GDM1 (cell line): ENCODE measurements at places on chromosomes 16 and 17.

- DNase-seq: no peak
Measured at GRCh38 chr17:58529275-58529674, 14.8 kb upstream of the MTMR4 start.

GRCh38 chr17:64060331-64060730, 39.9 kb upstream of the ICAM2 start:
- no peak for DNase-seq

- no peak for DNase-seq
Measured at GRCh38 chr16:35181422-35182030, 1722.1 kb downstream of the TP53TG3F start.

DNA sequence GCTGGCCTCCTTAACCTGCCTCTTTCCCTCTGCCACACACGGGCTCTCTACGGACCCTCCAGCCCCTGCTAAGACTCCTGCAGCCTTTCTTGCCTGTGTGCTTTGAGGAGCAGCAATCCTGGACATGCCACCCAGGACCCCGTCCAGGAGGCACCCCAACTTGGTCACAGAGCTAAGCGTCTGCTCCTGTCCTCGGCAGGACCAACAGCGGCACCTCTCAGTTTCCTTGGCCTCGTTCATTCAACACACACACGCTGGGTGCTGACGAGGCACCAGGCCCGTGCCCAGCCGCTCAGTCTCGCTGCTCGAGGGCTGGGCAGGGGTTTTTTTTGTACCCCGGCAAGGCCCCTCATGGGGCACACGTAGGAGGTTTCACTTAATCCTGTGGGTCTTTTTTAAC, 15.2 kb downstream of the RPH3AL start:
- no peak for DNase-seq

DNA sequence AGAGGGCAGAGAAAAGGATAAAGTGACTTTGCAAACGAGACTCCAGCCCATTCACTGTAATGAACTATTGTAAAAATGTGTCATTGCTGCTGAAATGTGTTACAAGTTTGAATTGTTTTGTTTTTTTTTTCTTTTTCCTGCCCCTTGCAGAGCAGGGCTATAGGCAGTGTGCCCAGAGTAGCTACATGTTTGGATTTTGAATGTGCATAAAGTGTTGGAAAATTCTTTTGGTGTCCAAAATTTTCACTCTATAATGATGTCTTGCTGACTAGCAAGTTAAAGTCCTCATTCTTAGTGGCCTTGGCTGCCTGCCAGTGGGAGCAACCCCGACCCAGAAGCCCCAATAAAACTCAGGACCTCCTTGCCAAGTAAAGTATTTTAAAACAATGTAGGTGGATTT, 66.5 kb downstream of the IGF2BP1 start:
- no peak for DNase-seq
